Esophagus muscularis mucosa (tissue), 4 donors: ENCODE measurements at places on chromosomes 12 and 14. TPM values are rescaled to one million over a fixed set of nuclear protein-coding genes. Genes with fewer than 3 reads are reported as not detected.

- DNase-seq = no peak
- no peaks in the 10 kb centered on the region for H3K27me3 ChIP-seq
- no peaks in the 10 kb centered on the region for H3K36me3 ChIP-seq
Observed at GRCh38 chr12:93299262-93299846, 78.4 kb upstream of the NUDT4 start.

The OR4K14 gene
- not detected for total RNA-seq

The FOXG1 gene
- 0.83 TPM for total RNA-seq

DNA sequence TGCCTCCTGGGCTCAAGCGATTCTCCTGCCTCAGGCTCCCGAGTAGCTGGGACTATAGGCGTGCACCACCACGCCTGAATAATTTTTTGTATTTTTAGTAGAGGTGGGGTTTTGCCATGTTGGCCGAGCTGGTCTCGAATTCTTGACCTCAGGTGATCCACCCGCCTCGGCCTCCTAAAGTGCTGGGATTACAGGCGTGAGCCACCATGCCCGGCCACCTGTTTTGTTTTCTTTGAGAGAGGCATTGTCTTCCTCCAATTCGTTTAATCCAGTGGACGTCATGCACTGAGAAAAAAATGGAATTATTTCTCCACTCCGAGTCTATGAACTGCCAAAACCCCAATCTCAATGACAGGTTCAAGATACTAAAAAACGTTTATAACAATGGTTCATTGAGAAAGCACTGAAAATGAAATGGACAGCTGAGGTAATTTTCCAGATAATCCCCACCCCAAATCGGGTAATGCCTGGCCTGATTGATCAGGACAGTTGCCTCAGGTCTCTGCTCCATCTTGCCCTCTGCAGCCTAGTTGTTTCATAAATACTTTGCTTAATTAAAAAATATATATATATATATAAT is 132.7 kb upstream of the PARP11 start:
- H3K4me3 ChIP-seq = no peak overlapping the region
- no peak overlapping the region for H3K27ac ChIP-seq
- DNase-seq = no peak

The REM2 gene
- total RNA-seq = 0.34 TPM

The DENR gene
- 22.4 TPM for total RNA-seq

GRCh38 chr12:46367351-46368029 is 5.1 kb downstream of the SLC38A2 start:
- peak overlapping the region; percentile 80 for H3K4me3 ChIP-seq
- H3K4me1 ChIP-seq = peaks cover 81% of the 10 kb centered on the region
- no peaks in the 10 kb centered on the region for H3K27me3 ChIP-seq
- H3K27ac ChIP-seq = peak overlapping the region; percentile 7
- H3K36me3 ChIP-seq = peaks cover 65% of the 10 kb centered on the region

The FAM222A gene
- total RNA-seq = 0.42 TPM

DNA sequence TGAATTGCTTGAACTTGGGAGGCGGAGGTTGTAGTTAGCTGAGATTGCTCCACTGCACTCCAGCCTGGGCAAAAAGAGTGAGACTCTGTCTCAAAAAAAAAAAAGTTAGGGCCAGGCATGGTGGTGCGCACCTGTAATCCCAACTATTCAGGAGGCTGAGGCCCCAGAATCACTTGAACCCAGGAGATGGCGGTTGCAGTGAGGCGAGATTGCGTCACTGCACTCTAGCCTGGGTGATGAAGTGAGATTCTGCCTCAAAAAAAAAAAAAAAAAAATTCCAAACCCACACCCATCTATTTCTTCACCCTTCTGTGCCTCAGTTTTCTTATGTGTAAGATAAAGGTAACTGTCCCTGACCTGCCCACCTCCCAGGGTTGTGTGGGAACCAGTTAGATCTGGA is 11.0 kb upstream of the MLXIP start:
- DNase-seq = no peak
- H3K27ac ChIP-seq = peak overlapping the region; percentile 77
- no peaks in the 10 kb centered on the region for H3K36me3 ChIP-seq
- H3K4me1 ChIP-seq = peaks cover 70% of the 10 kb centered on the region
- H3K27me3 ChIP-seq = no peaks in the 10 kb centered on the region

The SIRT4 gene
- 2.3 TPM for total RNA-seq

DNA sequence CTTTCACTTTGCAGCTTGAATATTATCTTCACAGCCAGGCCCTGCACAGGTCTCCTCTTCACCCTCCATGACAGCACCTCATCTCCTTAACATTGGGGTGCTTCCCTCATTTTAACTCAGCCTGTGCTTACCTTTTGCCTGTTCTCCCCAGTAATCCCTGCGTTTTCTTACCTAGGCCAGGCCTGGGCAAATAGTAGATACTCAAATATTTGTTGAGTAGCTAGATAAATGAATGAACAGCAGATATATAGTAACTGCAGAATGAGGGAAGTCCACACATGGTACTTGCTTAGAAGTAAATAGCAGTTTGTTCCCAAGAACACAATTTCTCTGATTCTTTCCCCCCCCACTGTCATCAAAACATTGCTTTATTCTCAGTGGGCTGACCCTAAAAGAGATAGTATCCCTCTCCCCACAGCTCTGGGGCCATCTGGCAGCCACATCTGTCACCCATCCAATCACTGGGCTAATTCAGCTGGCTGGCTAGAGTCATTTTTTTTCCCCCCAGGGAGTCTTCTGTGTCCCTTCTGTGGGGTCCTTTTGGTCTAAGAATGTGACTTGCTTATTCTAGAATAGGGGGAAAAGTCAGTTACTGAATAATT is 43.2 kb downstream of the APPL2 start:
- no peaks in the 10 kb centered on the region for H3K27me3 ChIP-seq
- no peak overlapping the region for H3K27ac ChIP-seq
- H3K4me3 ChIP-seq = no peak overlapping the region
- no peak for DNase-seq
- H3K36me3 ChIP-seq = peaks cover 98% of the 10 kb centered on the region
- H3K4me1 ChIP-seq = no peaks in the 10 kb centered on the region

- no peak for DNase-seq
- H3K36me3 ChIP-seq = peaks cover 7% of the 10 kb centered on the region
- no peak overlapping the region for H3K4me3 ChIP-seq
- H3K27ac ChIP-seq = peak overlapping the region; percentile 37
- H3K4me1 ChIP-seq = peaks cover 81% of the 10 kb centered on the region
Observed at GRCh38 chr12:113236539-113237399, 15.5 kb downstream of the TPCN1 start.

DNA sequence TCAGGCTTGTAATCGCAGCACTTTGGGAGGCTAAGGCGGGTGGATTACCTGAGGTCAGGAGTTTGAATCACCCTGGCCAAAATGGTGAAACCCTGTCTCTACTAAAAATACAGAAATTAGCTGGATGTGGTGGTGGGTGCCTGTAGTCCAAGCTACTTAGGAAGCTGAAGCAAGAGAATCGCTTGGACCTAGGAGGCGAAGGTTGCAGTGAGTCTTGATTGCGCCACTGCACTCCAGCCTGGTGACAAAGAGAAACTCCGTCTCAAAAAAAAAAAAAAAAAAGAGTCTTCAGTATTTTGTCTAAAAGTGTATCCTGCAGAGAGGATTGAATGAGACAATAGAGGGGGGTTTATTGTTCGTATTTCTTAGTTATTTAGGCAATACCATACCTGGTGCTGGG is 25.3 kb downstream of the FOXA1 start:
- H3K36me3 ChIP-seq = no peaks in the 10 kb centered on the region
- no peak for DNase-seq

The PDE3A gene
- total RNA-seq = 114 TPM

The CLEC4D gene
- 1.7 TPM for total RNA-seq

- peak overlapping the region; percentile 20 for H3K27ac ChIP-seq
- H3K4me1 ChIP-seq = peaks cover 41% of the 10 kb centered on the region
- H3K36me3 ChIP-seq = no peaks in the 10 kb centered on the region
- no peaks in the 10 kb centered on the region for H3K27me3 ChIP-seq
- no peak overlapping the region for H3K4me3 ChIP-seq
Observed at GRCh38 chr12:50248411-50248810, 34.9 kb downstream of the LIMA1 start.

The ARG2 gene
- 14.9 TPM for total RNA-seq

DNA sequence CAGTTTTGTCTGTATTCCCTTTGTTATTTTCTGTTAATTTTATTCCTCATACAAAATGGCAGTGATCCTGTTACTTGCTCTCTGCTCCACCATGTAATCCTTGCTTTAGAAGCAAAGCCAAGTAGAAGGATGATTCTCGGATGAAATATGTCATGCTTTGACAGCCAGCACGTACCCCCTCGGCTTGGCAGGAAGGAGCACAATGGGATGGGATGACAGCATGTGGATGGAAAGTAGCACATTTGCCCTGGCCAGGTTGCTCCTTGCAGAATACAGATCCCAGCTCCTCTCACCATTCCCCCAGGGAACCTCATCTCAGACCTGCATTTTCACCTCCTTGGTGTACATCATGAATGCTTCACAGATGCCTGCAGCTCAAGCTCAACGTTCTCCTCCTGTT is 35.1 kb upstream of the ATF1 start:
- no peak overlapping the region for H3K4me3 ChIP-seq
- H3K27ac ChIP-seq = no peak overlapping the region
- DNase-seq = no peak
- no peaks in the 10 kb centered on the region for H3K4me1 ChIP-seq
- peaks cover 68% of the 10 kb centered on the region for H3K36me3 ChIP-seq
- no peaks in the 10 kb centered on the region for H3K27me3 ChIP-seq

The NDRG2 gene
- total RNA-seq = 201 TPM

DNA sequence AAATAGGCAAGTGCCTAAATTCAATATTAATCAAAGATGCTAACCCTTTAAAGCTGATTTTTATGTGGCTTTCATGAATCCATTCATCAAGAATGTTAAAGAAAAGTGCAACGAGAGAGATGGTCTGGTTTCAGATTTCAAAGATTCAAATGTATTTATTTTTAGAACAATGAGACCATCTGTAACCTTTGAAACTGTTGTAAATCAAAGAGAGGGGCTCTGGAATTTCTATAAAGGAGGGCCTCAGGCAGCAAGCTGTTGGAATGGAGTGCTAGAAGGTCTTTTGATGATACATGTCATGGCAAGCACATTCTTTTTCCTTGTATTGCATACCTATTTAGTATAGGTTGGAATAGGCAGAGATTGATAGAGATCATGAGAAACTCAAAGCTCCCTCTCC is 433.0 kb downstream of the LRIG3 start:
- H3K4me1 ChIP-seq = peaks cover 12% of the 10 kb centered on the region
- no peaks in the 10 kb centered on the region for H3K36me3 ChIP-seq
- H3K27ac ChIP-seq = no peak overlapping the region
- no peak for DNase-seq
- no peak overlapping the region for H3K4me3 ChIP-seq
- no peaks in the 10 kb centered on the region for H3K27me3 ChIP-seq

- H3K27ac ChIP-seq = no peak overlapping the region
- no peak overlapping the region for H3K4me3 ChIP-seq
- peaks cover 88% of the 10 kb centered on the region for H3K36me3 ChIP-seq
- H3K4me1 ChIP-seq = peaks cover 12% of the 10 kb centered on the region
- DNase-seq = no peak
Observed at GRCh38 chr12:112486361-112486760, 67.6 kb downstream of the PTPN11 start.

The EML5 gene
- total RNA-seq = 3.7 TPM

- H3K36me3 ChIP-seq = no peaks in the 10 kb centered on the region
- H3K4me3 ChIP-seq = no peak overlapping the region
- H3K27ac ChIP-seq = no peak overlapping the region
- DNase-seq = no peak
- H3K27me3 ChIP-seq = peaks cover 6% of the 10 kb centered on the region
Observed at GRCh38 chr14:77268989-77269600, 1.9 kb downstream of the NGB start.
